ENCODE measurements at places on chromosomes 11 and 22.

DNA sequence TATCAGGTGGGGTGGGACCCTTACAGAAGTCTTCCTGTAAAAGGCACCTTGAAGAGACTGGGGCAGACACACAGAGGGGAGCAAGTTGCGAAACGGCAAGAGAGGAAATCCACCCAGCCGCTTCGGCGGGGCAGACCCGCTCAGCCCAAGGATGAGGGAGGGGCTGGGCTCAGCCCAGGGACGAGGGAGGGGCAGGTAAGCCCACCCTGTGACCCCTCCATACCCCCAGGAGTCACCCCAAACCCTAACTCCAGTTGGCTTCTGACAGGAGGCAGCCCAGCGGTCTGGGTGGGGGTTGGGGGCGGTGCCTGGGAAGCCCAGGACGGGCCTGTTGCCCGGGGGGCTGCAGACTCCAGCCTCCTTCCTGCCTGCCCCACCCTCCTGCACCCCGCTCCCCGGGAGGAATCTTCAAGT is 965 bp downstream of the OSBPL5 start:
- no peak for DNase-seq

DNA sequence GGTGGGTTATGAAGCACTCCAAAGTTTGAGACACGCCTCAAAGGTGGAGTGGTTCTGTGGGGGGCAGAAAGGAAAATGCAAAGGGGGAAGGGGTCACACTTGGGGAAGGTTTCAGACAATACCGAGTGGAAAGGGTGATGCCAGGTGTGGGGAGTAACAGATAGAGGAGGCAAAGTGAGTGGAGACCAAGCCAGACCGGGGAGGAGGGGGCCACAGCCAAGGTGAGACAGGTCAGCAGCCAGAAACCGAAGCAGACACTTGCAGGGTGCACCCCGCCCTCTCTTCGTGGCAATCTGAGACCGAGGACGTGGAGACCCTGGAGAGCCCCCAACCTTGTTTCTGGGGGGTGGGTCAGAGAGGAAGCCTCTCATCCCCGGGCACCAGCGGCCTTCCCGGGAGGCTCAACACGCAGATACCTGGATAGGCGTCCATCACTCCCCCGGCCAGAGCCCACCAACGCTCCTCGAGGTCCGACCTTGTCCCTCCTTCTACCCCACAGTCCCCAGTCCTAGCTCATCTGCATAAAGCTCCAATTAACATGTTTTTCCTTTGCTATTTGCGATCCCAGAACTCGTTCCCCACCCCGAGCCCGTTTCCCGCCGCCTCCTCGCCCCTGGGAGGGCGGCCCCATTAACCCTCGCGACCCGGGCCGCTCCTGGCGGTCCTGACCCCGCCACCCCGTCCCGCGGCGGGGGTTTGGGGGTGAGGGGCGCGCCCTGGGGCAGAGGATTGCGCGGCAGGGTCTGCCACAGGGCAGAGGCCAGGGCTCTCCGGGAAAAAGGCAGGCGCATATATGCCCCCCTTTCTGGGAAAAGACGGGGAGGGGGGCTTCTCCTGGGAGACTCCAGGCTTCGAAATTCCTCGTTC is 21.8 kb downstream of the RTN4RL2 start:
- no peak for DNase-seq

DNA sequence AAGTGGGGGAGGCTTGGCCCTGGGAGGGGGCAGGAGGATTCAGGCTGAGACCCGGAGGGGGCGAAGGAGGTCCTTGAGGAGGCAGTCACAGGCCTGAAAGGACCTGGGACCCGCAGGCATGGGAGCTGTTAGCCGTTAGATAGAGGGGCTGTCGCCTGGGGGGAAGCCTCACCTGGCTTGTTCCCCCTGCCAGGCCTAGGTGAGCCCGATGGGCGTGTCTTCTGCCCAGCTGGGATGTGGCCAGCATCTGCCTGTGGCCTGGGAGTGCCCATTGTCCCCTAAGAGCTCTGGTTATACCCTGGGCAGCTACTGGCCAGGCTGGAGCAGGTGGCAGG is 1.8 kb upstream of the DUSP8 start:
- no peak for DNase-seq

DNA sequence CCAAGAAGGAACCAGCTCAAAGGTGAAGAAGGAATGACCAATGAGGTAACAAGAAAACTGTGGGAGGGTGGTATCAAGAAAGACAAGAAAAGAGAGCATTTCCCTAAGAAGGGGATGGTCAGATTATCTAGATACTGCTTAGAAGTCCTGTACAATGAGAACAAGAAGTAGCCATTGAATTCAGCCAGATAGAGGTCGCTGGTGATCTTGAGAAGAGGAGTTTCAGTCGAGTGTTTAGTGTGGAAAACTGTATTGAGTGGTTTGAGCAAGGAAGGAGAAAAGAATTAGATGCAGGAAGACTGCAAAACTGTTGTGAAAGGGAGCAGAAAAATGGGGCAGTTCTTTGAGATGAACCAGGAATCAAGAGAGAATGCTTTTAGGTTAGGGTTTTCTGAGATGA is 74.6 kb upstream of the FAT3 start:
- no peak for DNase-seq

- DNase-seq, result no peak
Measured at GRCh38 chr11:102709201-102709945, 3.8 kb upstream of the MMP27 start.

DNA sequence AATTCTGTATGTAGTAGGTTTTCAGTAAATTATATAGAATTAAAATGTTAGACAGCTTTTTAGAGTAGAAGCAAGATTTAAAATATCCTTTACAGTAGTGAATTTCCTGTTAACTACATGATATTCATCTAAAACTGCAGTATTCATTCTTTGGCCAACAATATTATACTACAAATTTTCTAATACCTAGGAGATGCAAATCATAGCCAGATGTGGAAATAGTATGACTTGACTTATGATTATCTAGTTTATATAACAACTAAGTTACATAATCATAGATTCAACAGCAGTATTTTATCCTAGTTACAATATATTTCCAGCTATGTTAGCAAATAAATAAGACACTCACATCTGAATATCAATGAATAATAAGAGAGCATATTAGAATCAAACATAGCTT is 163.2 kb downstream of the MSANTD4 start:
- DNase-seq, result no peak

DNA sequence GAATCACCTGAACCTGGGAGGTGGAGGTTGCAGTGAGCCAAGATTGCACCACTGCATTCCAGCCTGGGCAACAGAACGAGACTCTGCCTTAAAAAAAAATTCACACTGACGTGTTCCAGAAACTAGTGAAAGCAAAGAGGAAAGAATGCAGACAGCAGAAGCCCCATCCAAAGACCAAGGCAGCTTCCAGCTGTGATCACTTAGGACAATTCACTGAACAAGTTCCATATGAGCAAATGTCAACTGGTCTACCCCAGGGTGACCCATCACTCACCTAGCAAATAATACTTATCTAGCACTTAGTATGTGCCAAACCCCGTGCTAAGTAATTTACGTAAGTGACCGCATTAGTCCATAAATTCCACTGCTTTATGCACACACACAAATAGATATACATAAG is 138.9 kb downstream of the LARGE1 start:
- no peak for DNase-seq

GRCh38 chr11:36139767-36140166 is 149.5 kb downstream of the COMMD9 start:
- no peak for DNase-seq

DNA sequence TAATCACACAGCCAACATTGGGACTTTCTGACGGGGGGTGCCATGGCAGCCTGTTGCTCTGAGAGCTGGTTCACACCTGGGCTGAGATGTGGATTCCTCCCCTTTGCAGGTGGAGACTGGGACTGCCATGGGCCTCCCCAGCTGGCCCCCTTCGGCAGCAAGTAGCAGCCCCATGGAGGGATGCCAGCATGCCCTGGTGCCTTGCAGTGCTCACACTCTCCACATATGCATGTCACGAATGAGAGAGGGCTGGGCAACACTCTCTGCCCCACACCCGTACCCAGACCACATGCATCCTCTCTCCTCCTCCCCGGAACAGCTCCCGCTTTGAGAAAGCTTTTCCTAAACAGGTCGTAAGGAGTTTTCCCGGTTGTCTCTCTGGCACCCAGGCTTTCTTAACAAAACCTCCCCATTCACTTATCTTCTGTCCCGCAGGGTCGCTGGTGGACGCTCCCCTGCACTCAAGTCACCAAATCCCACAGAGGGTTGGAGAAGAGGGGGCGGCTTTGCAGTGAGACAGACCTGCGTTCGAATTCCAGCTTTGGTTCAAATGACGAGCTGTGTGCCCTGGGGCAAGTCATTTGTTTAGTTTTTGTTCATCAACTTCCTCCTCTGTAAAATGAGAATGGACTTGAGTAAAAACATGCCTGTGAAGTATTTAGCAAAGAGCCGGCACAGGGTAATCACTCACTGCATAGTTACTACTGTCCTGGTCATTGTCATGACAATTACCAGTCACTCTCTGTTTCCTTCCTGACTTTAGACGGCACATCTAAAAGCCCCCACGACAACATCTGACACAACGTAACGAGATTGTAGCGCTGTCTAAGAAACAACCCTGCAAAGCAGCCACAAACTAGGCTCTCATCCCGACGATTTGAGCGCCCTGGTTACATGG is 231.3 kb upstream of the B3GAT1 start:
- no peak for DNase-seq

GRCh38 chr11:1560002-1560648 is 11.9 kb downstream of the DUSP8 start:
- DNase-seq, result no peak

GRCh38 chr22:39700565-39700964 is 130.0 kb downstream of the CACNA1I start:
- DNase-seq, result no peak

DNA sequence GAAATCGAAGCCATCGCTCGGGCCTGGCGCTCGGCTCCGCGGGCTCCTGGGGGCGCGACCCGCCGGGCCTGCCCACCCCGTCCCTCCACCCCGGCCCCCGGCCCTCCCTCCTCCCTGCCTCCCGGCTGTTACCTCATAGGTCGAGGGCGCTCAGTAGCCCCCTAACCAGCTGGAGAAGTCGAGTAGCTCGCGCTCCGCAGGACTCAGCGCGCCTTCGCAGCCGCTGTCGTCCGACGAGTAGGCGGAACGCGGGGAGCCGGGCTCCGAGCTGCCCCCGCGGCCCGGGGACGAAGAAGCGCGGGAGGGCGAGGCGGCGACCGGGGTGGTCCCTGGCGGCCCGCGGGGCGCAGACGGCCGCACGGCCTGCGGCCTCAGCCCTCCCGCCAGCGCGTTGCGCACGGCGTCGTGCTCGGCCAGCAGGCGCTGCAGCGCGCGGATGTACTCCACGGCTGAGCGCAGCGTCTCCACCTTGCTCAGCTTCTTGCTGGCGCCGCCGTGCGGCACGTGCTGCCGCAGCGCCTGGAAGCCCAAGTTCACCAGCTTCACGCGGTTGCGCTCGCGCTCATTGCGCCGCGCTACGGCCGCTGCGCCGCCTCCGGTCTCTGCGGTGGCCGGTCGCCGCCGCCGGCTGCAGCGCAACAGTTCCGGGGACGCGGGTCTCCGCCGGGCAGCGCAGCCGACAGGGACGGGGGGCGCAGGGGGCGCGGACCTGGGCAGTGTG is 627 bp downstream of the ASCL2 start:
- DNase-seq, result no peak

DNA sequence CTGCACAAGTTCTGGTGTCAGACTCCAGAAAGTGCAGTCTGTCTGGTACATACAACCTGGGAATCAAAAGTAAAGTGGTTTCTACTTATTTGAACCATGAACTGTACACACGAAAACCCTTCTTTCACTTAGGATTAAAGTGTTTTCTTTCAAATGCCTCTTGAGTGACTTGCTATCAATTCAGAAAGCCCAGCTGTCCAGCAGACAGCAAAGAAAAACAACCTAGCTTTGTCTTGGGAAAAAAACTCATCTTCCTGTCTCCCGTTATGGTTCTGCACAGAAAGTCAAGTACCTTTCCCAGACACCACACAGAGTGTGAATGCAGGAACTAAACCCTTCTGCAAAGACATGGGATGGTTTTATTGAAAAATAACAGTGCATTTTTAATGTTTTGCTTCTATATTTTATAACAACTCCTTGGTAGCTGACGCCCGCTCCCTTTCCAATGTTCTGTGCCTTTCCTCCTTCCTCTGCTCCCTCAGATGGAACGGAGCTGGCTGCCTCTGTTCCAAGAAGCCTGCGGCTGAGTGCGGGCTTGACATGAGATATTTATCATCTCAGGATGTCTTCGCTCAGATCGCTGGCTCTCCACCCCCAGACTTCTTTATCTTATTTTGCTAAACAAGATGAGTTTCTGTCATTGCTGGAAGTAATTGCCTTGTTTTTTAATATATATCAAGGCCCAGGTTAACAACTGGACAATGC is 322.3 kb upstream of the B3GAT1 start:
- no peak for DNase-seq

- no peak for DNase-seq
Measured at GRCh38 chr11:19892876-19893275, 180.2 kb downstream of the NAV2 start.

DNA sequence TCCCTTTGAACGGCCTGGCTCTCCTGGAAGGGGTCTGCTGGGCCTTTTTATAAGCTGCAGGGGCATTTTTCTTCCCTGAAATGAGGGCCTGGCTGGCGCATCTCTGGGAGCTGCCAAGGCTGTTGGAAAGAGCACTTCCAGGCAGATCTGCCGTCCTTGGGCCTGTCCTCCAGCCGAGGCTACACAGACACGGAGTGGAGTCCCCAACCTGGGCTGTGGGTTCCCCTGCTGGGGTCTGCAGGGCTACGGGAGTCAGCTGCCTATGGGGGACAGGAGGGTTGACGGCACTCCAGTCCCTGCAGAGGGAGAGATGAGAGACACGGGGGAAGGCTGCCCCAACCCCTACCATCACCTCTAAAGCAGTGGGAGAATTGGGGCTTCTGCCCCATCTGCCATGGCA is 606.6 kb downstream of the TBC1D22A start:
- no peak for DNase-seq

GRCh38 chr11:119572481-119573424 is 149.8 kb upstream of the THY1 start:
- DNase-seq, result no peak

DNA sequence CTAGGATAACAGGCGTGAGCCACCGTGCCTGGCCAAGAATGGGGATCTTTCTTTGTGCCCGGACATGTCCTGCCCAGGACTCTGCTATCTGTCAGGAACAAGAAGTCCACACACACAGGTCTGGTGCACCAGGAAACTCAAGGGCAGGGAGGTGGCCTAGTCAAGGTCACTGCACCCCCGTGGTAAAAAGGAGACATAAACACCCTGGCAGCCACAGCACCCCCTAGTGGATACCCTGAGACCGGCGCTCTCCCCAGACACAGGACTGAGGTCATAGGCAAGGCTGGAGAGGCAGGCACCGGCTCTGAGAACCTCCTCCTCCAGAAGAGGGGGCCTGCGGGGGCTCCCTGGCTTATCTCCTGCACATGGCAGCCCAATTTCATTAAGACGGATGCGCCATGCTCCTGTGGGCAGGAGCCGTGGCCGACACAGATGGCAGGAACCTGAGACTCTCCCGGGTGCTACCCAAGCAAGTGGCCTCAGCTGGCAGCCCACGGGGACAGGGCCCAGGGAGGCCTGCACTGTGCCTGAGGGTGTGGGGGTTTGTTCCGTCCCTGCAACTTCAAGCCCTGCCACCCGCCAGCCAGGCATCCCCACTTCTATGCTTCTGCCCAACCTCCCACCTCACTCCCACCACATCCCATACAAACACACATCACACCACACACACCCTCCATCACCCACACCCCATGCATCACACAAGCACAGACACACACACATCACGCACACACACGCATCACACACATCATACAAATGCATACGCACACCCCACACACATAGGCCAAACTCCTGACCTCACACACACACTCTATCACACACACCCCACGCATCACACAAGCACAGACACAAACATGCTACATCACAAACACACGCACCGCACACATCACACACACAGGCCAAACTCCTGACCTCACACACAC is 19.6 kb downstream of the MACROD1 start:
- DNase-seq, result no peak

- no peak for DNase-seq
Measured at GRCh38 chr11:129322941-129323340, 52.7 kb upstream of the BARX2 start.
